Frontal cortex (tissue), 4 donors: ENCODE measurements at places on chromosomes 7 and 10. TPM values are rescaled to one million over a fixed set of nuclear protein-coding genes. Genes with fewer than 3 reads are reported as not detected.

- DNase-seq, result no peak
Observed at GRCh38 chr10:71767420-71768035, 5.8 kb downstream of the VSIR start.

GRCh38 chr7:1679326-1679965, 9.4 kb downstream of the ELFN1 start:
- no peak for DNase-seq

DNA sequence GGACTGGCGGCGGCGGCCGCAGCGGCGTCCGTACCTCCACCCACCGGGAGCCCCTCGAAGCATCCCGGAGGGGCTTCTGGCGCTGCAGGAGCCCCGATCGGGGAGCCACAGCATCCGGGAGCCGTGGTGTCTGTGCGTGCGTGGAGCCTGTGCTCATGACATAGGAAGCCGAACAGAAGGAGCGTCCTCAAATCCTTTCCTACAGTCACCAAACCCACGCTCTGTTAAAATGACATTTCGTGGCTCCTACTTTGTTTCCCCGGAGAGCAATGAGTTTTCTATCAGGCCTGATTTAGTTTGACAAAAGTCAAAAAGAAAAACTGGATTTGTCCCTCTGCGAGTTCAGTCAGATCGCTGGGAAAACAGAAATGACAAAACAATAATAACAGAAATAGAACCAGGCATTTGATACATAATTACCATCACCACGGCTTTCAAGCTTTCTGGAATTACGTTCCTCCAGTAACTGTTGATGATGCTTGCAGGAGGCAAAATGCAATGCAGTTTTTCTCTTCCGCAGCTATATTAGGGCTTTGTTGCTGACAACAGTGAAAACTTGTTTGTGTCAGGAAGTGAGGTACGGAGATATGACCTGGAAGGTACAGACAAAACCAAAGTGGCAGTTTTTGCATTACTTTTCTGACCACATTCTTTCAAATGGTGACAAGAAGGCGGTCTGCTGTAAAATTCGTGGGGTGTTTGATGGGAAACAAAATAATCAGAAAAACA, 219.3 kb upstream of the MKLN1 start:
- peak; percentile 53 for DNase-seq

GRCh38 chr7:123573341-123573740, 15.7 kb upstream of the NDUFA5 start:
- no peak for DNase-seq

DNA sequence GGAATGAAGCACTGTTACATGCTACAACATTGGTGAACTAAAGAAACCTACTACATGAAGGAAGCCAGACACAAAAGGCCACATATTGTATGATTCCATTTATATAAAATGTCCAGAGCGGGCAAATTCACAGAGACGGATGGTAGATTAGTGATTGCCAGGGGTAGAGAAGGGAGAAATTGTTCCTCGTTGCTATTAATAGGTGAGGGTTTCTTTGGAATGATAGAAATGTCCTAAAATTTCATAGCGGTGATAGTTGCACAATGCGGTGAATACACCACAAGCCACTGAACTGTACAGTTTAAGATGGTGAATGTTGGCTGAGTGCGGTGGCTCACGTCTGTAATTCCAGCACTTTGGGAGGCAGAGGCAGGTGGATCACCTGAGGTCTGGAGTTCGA, 29.0 kb downstream of the DENND2A start:
- no peak for DNase-seq

DNA sequence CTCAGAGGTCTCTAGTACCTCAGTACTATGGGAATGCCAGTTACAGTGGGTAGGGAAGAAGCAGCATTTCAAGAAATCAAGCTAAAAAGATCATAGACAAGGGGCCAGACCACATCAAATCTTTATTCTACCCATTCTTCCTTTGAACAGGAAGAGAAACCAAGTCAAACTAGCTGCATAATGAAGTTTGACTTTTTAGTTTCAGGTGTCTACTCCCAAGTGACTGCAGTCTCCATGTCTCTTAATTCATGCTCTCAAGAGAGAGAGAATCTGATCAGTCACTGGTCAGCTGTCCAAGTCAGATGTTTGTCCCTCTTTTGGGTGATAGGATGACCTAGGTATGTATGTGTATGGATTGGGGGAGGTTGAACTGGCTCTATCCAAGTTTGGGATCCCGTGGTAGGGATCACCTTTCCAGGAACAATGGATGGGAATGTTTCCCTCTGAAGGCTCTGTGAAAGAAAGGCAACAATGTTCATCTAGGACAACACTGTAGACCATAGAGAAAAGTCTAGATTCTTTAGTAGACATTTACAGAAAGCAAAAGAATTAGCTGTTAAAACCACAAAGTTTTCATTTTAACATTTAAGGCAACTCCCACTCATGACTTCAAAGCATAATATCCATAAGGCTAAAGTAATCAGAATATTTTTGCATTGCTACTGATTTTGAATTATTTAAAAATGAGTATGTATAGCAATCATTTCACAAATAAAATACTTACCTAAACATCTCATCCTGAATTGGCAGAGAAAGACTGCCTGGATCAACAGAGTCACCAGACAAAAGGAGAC, 30.1 kb upstream of the PRTFDC1 start:
- DNase-seq, result no peak

GRCh38 chr10:48934672-48935501, 4.8 kb downstream of the LRRC18 start:
- no peak for DNase-seq

GRCh38 chr10:131726076-131726880, 174.5 kb upstream of the PPP2R2D start:
- peak; percentile 62 for DNase-seq

DNA sequence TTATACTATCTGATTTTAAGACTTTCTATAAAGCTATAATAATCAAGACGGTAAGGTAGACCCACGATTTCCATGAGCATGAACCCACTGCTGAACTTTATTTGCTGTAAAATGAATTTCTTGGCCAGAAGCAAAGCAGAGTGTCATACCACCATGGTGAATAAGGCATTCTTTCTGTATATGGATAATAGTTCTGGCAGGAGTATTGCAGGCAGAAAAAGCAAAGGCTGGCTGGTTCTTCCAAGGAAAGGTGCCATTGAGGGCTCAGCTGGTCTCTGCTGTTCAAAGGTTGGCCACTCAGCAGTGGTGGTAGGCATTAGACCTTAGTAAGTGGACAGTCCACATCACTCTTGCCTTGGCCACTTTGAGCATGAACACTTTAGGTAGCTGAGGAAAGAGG, 104.1 kb upstream of the KCNMA1 start:
- no peak for DNase-seq

- no peak for DNase-seq
Observed at GRCh38 chr7:47128700-47129099, 453.2 kb downstream of the TNS3 start.

DNA sequence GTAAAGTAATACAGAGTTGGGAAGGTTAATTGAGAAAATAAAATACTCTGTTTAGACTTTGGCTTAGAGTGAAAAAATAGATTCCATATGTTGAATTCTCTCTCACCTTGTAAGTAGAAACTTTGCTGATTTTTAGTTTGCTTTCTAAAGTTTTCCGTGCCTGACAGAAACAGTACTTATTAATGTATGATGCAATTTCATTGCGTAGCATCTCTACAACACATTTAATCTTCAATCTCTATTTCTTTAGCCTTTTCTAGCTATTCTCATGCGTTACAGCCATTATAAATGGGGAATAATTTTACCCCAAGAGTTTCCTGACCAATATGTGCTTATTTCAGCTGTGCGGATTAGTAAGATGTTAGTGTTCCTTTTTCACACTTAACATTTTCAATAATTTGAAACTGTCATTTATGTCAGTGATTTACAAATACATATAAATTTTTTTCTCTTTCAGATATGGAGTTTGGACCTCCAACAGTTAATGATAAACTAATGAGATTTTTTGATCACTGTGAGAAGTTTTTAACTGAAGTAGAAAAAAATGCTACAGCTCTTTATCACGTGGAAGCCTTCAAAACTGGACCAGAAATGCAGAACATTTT, 3.3 kb downstream of the MINPP1 start:
- no peak for DNase-seq

- no peak for DNase-seq
Observed at GRCh38 chr10:100551738-100552137, 16.0 kb downstream of the HIF1AN start.

GRCh38 chr10:1942478-1942877, 205.2 kb upstream of the ADARB2 start:
- DNase-seq, result no peak

GRCh38 chr7:112080441-112080840, 125.8 kb downstream of the DOCK4 start:
- no peak for DNase-seq

- peak; percentile 68 for DNase-seq
Observed at GRCh38 chr7:94655848-94656657, at the start of gene SGCE. Gene SGCE, minus strand, starts transcription at chr7:94656133. Its CDS starts 35 bp downstream, at chr7:94656098.

DNA sequence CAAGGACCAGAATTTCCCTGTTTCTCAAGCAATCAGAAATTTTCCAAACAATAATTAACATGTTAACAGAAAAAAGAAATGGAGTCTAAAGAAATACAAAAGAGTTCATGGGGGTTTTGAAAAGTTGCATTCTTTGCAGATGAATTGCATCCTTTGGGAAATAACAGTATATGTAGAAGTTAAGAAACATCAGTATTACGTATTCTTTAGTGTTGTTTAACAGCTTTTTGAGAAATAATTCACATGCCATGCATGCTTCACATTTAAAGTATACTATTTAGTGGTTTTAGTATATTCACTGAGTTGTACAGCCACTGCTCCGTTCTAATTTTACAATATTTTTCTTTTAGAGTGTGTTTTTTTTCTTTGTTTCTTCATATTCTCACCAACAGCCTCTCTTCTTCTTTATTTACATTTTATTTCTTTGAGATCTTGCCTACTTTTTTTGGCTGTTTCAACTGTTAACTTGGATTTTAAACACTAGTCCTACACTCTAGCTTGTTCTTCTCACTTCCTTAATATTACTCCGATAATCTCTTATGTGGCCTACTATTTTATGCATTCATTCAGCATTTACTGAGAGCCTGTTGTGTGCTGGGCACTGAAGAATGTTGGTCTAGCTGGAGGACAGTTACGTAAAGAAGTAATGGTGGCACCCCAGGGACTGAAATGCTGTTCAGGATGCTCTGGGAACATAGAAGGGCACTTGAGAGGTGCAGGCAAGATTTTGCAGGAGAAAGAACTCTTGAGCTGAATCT, 330.1 kb downstream of the EXOC4 start:
- no peak for DNase-seq

- no peak for DNase-seq
Observed at GRCh38 chr10:102604439-102604841, 39.8 kb upstream of the TRIM8 start.

DNA sequence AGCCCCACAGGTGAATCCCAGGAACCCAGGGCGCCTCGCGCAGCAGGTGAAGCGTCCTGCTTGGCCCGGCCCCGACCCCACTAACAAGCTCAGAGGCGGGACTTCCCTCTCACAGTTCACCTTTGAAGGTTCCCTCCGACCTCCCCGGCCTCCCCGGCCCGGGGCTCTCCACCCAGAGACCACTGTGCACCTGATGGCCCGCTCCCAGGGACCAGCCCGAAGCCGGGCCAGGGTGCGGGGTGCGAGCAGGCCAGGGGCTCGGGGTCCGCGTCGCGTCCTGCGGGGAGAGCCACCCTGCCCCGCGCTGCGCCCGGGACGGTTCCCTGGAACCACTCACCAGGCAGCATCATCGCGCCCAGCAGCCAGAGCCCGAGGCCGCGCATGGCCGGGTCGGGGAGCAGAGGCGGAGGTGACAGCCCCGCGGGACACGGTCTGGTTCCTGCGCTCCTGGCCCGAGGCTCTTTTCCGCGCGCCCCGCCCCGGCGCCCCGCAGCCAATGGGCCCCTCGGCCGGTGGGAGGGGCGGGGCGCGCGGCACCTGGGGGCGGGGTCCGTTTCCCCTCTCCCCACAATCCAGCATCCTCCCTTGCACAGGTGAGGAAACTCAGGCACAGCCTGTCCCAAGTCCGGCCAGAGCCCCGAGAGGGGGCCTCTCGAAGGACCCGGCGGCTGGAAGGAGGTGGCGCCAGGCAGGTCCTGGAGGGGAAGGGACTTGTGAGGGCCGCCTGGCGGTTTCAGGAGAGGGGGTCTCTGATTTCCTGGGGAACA, at the start of gene ADAM8:
Gene ADAM8, minus strand, starts transcription at position 434 of the 767 bp plus-strand sequence. Its CDS starts 51 bp downstream, at position 383.
- DNase-seq, result no peak

GRCh38 chr7:438361-438760, 81.3 kb downstream of the PDGFA start:
- DNase-seq, result no peak

GRCh38 chr7:99014113-99014985, 129.6 kb downstream of the SMURF1 start:
- DNase-seq, result no peak

DNA sequence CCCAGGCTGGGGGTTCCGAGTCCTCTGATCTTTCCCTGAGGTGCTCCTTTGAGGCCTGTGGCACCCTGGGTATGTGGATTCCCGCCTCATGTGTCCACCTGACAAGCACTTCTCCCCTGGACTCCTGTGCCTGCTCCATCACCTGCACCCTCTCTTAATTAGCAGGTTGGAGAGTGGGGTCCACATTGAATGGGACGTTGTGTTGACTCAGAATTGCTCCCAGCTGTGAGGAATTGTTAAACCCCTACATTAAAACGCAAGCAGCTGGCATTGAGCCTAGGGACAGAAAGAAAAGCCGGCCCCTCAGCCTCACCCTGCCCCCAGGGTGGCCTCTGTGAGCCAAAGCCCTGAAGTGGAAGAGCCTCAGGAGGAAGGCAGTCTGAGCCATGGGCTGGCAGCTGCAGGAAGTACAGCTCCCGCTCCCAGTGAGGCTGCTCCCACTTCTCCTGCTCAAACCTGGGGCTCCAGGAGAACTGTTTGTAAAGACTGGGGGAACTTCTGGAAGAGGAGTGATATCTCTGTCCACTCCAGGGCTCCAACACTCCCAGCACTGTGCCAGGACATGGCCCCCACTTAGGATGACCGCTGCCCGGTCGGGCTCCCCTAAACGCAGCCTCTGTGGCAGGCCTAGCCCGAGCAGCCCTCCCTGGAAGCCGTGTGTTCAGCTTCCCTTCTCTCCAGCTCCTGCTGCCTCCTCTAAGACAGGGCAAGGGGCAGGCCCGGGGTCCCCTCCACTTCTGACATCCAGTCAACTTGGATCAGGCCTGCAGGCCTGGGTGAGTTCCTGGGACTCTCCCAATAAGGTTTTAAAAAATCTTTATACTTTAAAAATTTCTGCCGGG, 1.8 kb upstream of the OPN4 start:
- no peak for DNase-seq

GRCh38 chr7:129713544-129713943, 102.0 kb downstream of the NRF1 start:
- DNase-seq, result no peak

- DNase-seq, result no peak
Observed at GRCh38 chr7:128119036-128119435, 87.8 kb upstream of the LRRC4 start.

GRCh38 chr7:79789584-79790345, 336.3 kb upstream of the MAGI2 start:
- DNase-seq, result no peak

NYAP1 gene
- total RNA-seq, result 55.0 TPM

PRDX3 gene
- total RNA-seq, result 113 TPM

CHST15 gene
- total RNA-seq, result 48.9 TPM

ZYX gene
- total RNA-seq, result 4.5 TPM

C10orf67 gene
- 0.41 TPM for total RNA-seq

CRYGN gene
- under 0.01 TPM for total RNA-seq

TUBB8 gene
- not detected for total RNA-seq

ARMH3 gene
- 23.2 TPM for total RNA-seq

INTS1 gene
- 23.6 TPM for total RNA-seq

NEUROG3 gene
- not detected for total RNA-seq
